ENCODE measurements at places on chromosomes 7 and 10.

DNA sequence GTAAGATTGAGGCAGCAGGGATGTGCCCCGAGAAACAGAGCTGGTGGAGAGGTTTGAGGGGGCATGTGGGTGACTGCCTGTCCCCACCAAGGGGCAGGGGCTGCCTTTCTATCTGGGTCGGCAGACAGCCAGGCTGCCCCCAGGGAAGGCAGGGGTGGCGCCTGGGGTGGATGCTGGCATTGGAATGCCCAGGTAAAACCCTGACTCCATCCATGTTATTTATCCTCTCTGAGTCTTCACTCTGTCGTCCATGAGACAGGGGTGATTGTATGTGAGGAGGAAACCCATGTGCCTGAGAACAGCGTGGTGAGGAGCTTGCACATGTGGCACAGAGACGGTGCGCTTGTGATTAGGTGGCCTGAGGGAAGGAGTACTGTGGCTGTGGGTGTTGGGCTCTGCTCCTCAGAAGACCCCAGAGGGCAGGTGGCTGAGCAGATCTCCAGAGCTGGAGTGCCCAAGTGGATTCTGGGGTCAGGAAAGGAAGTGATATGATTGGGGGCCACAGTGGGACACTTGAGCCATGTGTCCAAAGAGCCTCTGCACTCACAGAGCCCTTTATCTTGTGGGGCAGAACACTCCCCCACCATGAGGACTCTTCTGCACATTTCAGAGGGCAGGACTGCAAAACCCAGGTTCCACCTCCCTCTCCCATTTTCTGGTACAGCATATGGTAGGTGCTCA, 100.4 kb upstream of the RET start:
- no peak for DNase-seq

GRCh38 chr7:54996391-54996790, 22.4 kb upstream of the EGFR start:
- DNase-seq, result no peak

DNA sequence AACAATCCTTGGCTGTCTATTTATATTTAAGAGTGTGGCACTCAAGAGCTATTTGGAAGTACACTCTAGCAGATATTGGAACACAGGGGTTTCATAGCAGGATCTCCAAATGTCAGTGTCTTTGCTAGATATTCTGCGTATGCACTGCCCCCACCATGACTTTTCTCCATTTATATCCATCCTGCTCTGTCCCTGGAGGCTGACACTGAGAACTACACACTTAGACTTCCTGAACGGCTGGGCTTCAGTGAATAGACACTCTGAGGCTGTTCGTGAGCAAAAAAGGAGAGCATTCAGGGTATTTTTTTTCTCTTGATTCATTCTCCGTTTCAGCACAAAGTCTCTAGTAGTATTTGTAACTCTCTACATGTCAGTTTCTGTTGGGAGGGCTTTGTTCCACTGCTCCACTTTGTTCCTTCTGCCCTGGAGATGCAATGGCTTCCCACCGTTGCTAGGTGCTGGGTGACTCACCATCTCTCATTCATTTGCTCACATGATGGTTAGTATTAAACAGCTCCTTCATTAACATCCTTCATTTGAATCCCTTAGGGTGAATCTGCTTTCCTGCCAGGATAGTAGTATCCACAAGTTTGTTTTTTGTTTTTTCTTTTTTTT, 155.9 kb upstream of the SLC13A1 start:
- peak; percentile 71 for DNase-seq

DNA sequence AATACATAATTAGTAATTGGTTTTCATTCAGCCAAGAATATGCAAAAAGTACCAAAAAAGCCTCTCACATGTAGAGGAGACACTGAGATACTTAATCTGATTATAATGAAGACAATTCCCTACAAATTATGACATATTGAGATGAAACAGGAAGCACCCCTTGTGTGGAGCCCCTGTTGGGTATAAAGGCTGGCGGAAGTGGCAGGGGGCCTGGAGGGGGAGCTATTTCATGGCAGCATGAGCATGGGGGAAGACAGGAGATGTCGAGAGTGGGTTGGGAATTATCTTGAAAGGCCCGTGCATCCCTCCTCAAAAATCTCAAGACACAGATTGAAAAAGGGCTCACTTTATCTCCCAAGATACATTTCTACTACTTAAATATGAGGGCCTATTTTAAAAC, 96.9 kb downstream of the PIP4K2A start:
- DNase-seq, result peak; percentile 8

- peak; percentile 76 for DNase-seq
These were observed 54.5 kb upstream of the PDZD8 start for GRCh38 chr10:117429643-117430265.

GRCh38 chr7:102049765-102050164, 232.3 kb downstream of the CUX1 start:
- no peak for DNase-seq

All from NCI-H69 (cell line).